CD4-positive, alpha-beta T cell treated with Interleukin-15 for 4 hours (primary cell): ENCODE measurements at places on chromosomes 13 and 19.

GRCh38 chr13:39130301-39130700 is 92.0 kb downstream of the NHLRC3 start:
- DNase-seq, result no peak

- no peak for DNase-seq
Observed at GRCh38 chr13:110626521-110626920, 11.2 kb downstream of the NAXD start.

- no peak for DNase-seq
Observed at GRCh38 chr19:4575267-4576015, 16.0 kb upstream of the SEMA6B start.

- DNase-seq, result no peak
Observed at GRCh38 chr19:6524311-6524710, 6.5 kb upstream of the TNFSF9 start.

- peak; percentile 37 for DNase-seq
Observed at GRCh38 chr13:50080203-50080910, 65.1 kb downstream of the KCNRG start.

- DNase-seq, result peak; percentile 97
Observed at GRCh38 chr19:58554494-58555368, at the start of gene CHMP2A. CHMP2A (minus strand) TSS chr19:58555105; CDS start chr19:58554212, 893 bp downstream.

GRCh38 chr19:15576526-15577156 is 38.4 kb upstream of the CYP4F8 start:
- DNase-seq, result no peak

- DNase-seq, result no peak
Observed at GRCh38 chr19:1264801-1265614, 4.1 kb upstream of the CIRBP start.

- DNase-seq, result no peak
Observed at GRCh38 chr13:71303144-71303543, 563.9 kb downstream of the DACH1 start.

DNA sequence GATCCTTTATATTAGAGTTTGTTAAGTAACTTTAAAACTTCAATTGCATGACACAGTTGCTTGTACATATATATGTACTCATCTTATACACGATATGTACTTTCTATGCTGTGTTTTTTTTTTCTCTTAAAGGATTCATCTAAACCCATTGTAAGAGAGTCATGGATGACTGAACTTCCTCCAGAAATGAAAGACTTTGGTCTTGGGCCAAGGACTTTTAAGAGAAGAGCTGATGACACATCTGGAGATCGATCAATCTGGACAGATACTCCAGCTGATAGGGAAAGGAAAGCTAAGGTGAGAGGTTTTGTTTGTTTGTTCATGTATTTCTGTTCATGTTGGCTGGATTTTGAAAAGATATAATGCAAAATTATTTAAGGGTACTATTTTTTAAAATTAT is 26.0 kb downstream of the GPALPP1 start:
- no peak for DNase-seq

DNA sequence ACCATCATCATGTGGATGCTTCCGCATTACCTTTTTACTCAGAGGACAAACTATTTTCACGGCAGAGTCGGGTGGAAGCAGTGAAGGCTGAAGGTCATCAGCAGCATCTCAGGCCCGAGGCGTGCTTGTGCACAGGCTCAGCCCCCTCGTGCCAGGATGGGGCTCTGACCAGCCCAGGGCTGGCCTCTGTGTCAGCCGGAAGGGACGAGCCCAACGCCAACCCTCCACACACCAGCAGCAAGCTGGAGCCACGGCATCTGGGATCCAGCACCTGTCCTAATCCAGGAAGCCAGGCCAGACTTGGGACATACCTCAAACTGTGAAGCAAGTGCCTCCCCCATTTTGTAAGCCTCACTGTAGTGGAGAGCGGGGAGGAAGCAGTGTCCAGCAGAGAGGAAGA is 11.1 kb downstream of the MICOS13 start:
- DNase-seq, result no peak

DNA sequence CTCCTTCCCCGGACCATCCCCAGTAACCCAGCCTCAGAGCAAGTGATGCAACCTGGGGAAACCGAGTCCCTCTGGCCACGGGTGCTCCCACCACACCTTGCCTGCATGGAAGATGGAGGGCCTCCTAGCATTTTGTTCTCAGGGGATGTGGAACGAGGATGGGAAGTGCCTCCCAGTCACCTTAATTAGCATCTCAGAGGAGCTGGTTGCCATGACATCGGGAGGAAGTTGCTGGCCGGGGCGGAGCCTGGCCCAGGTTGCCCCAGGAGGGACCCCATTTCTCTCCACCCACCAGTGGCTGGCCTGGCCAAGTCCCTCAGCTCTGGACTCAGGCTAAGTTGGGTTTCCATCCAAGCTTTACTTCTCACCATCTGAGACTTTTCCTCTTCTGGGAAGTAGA is 24.1 kb upstream of the PTPRS start:
- no peak for DNase-seq

DNA sequence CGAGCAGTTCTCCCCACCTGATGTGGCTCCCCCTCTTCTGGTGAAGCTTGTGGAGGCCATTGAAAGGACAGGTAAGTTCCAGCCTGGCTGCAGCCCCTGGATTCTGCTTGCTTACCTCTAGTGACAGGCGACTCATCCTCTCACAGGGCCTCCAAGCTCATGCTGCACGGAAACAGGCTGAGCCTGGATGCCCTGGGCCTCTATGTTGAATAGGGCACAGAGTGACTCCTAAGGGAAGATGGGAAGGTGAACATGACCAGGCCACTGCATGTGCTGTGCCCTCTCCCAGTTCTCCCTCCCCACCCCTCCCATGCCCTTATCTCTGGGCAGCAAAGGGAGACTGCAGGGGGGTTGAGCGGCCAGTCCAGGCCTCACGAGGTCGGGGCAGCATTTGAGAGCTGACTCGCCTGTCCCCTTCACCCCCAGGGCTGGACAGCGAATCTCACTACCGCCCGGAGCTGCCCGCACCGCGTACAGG is 7.6 kb downstream of the PIK3R2 start:
- no peak for DNase-seq

DNA sequence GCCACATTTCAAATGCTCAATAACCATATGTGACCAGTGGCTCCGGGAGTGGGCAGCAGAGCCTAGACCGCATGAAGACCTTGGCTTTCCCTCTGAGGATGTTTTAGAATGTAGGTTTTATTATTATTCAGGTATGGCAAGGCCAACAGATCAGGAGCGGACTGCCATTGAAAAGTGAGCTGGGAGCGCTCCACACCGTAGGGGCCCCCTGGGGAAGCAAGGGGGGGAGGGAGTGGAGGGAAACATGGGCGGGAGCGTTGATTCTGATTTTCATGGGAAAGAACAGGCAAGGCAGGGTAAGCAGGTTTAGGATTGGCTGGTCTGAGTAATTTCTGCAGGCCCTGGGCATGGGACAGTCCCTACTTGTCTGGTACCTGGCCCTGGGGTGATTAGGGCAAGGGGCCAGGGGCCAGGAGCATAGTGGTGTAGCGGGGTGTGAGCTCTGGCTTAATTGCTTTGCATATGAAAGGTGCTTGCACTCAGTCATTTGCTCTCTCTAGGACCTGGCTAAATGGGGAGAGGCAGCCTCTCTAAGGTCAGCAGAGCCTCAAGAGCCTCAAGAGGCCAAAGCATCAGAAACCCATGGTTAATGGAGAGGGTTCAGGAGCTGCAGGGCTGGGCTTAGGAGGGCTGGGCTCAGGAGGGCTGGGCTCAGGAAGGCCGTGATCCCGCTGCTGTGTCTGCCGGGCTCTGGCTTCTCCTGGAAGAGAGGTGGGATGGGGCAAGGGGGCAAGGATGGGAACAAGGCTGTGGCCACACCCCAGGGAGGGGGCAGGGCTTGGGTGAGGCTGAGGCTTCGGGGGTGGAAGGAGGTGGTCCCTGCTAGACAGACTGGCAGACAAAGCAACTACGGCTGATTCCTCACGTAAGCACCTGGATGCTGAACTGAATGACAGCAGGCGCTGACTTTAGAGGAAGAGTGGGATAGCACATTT is 82.0 kb upstream of the WASF3 start:
- no peak for DNase-seq

DNA sequence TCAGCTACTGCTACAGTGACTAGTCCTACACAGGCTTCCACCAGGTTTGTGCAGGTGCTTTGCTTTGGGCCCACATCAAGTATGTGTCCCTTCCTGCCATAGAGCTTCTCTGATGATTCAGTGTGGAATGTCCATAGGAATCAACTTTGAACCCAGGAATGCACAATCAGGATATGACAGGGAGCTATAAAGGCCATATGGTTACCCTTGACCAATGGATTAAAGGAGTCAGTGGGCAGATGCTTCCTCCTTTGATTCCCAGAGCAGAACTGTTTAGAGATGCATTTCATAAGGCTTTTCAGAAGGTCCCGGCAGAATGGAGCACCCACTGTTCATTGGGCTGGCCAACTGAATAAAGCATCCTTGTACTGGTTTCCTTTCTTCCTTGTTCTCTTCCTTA is 145.2 kb upstream of the WASF3 start:
- no peak for DNase-seq

GRCh38 chr19:18437491-18438330 is at the start of gene ISYNA1:
ISYNA1 (minus strand) TSS chr19:18438133; CDS start chr19:18437979, 154 bp downstream.
- peak; percentile 43 for DNase-seq

DNA sequence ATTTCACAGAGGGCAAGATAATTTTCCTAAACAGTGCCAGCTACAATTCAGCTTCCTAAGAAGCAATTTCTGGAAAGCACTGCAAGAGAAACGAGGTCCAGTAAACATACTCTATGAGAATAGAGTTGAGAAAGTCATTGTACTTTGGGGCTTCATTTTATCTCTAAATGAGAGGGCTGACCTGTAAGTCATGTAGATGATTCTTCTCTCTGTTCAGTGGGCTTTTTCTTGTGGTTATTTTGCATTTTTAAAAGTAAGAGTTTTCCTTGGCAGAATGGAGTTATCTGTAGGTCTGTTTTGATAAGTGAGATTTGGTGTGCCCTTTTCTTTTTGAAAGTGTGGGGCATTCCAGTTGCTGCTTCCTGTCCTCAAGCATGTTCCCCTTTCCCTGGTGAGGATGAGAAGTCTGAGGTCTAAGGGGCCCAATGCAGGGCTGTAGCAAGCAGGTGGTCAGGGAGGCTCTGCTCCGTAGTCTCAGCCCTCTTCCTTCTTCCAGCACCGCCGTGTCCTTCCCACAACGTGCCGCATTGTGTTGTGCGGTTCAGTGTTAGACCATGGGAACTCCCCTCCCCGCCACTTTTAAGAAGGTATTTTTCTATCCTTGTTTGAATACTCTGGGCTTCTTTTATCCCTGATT is 86.3 kb downstream of the ARHGEF7 start:
- no peak for DNase-seq

DNA sequence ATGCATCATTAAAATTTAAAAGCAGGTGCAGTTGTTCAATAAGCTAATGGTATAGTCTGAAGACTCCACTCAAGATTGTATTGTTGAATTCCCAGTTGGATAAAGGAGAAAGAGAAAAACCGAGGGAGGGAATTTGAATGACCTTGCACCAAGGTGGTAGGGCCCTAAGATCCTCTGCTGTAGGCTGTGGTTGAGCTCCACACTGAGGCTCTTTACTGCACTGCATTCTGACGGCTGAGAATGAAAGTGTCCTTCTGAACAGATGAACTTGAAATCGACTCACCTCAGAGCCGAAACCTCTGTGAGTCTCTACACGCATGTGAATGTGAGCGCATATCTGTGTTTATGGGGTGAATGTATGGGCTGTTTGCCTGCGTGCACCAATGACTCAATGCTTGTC is 388.9 kb upstream of the DACH1 start:
- DNase-seq, result no peak

GRCh38 chr19:10086591-10087192 is 575 bp downstream of the SHFL start:
- DNase-seq, result peak; percentile 16

DNA sequence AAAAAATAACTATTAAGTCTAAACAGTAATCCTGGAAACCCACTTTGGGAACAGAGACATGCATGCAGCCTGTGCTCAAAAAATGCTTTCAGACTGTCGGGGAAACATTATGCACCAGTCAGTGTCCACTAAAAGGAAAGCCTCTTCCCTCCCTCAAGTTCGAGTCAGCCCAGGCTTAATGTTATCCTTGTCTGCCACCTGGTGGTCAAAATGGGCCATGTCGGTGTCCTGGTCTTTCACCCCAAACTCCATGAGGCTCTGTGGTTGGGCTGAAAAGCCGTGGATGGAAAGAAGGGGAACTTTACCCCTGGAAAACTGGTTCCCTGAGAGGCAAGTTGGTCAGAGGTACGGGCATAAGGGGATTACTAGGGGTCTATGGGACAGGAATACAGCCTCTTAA is 88.4 kb upstream of the ZNF492 start:
- no peak for DNase-seq

GRCh38 chr13:44368062-44368591 is 5.5 kb upstream of the SERP2 start:
- DNase-seq, result no peak

- peak; percentile 70 for DNase-seq
Observed at GRCh38 chr19:13840305-13841085, 36.4 kb upstream of the NANOS3 start.

GRCh38 chr13:37390735-37391134 is 207.8 kb downstream of the POSTN start:
- DNase-seq, result no peak

- no peak for DNase-seq
Observed at GRCh38 chr13:109389892-109390345, 396.5 kb downstream of the IRS2 start.

DNA sequence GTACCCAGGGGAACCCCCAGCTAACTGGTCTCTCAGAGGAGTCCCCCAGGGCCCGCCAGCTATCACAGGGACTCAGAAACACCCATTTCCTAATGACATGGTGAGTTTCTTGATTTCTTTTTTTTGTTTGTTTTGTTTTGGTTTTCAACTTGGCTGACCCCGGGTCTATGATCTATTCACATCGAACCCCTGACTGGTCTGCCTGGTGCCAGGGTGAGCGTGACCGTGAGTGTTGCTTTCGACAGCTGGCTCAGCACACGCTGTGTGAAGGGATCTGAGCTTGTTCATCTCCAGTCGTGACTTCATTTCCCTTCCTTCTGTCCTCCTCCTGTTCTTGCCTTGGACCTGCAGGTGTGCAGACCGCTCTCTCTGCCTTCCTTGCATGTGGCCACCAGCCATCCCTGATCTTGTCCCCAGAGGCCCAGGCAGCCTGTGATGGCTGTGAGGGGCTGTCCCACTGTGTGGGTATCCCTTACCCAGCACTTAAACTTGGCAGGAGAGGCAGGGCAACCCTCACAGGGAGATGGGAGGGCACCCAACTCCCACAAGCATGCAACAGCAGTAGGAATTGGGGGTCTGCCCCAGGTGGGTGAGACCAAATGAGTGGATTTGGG is 26.2 kb downstream of the TMEM161A start:
- DNase-seq, result no peak

GRCh38 chr13:21932996-21933395 is 262.1 kb downstream of the FGF9 start:
- DNase-seq, result no peak

DNA sequence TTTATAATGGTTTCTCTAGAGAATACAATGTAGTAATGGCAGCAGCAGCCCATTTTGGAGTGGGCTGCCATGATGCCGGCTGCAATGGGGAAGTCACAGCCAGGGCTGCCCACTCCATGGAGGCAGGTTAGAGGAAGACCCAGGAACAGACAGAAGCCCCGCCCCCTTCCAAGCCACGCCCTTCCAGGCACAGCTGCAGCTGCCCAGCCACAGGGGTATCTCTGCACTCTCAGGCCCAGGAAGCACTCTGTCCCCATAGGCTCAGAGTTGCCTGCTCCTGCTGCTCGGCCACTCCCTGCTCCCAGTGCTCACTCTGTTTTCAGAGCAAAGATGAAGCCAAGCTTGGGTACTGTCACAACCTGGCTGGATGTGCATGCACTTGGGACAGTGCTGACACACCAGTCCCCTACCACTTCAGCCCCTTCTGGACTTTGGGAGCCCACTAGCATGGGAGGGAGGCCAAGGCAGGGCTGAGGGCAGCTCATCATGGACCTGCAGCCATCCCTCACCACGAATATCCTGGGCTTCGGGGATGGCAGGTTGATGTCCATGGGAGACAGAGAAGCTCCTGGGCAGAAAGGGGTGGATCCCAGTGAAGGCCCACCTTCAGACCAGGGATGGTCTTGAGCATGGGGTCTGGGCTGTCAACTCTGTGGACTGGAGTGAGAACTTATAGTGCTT is 1224.2 kb downstream of the SLITRK5 start:
- no peak for DNase-seq
